ENCODE measurements at places on chromosomes 7 and 10.

GRCh38 chr7:66050990-66051448, 24.6 kb upstream of the ASL start:
- no peak for DNase-seq

- DNase-seq = no peak
These were observed 54.7 kb upstream of the CCAR1 start for GRCh38 chr10:68666280-68666760.

GRCh38 chr10:11713186-11713743, 28.9 kb upstream of the ECHDC3 start:
- no peak for DNase-seq

DNA sequence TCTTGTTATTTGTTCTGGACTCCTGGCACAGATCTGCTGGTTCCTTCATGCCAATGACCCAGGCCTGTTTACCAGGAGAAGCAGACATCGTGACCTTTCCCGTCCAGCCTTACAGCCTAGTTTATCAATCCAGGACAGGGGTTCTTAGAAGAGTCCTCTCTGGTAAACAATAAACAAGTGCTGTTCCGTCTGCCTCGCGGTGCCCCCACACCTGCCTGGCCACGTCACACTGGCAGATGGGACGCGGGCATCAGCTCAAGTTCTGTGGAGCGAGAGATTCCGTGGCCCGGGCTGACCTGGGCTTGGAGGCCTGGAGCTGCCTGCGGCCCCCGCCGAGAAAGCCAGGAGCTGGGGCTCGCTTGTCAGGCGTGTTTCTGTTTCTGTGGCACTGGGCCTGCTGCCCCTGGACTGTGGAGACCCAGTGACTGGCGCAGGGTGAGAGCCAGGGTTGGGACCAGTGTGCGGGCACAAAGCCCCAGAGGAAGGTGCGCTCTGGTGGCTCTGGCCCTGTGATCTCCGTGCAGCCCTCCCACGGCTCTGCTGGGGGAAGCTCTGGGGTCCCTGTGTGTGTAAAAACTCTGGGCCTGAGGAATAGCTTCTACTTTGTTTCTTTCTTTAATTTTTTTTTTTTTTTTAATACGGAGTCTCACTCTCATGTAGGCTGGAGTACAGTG, 28.4 kb upstream of the PFKFB3 start:
- DNase-seq = no peak

GRCh38 chr10:103416436-103417147, 20.2 kb downstream of the PDCD11 start:
- peak; percentile 32 for DNase-seq

DNA sequence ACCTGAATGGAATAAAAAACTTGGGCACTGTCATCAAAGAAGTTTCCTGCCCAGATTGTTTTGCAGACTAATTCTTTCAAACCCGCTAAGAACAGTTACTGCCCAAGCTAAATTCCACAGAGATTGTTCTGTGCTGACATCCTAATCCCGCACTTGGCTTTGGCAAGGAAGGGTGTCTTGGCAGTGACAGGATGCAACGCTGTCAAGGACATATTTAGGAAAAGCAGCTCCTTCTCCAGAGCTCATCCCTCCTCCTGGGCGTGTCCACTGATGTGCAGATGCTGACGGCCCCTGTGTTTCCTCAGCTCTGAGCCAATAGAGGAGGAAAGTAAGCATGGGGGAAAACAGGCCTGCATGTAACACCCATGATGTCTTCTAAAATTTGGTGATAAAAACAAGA, 74.2 kb downstream of the EEPD1 start:
- DNase-seq = no peak

- DNase-seq = no peak
These were observed 189.0 kb downstream of the GALNT17 start for GRCh38 chr7:71320916-71321315.

- DNase-seq = no peak
These were observed 108.1 kb downstream of the GNAT3 start for GRCh38 chr7:80403686-80404241.

DNA sequence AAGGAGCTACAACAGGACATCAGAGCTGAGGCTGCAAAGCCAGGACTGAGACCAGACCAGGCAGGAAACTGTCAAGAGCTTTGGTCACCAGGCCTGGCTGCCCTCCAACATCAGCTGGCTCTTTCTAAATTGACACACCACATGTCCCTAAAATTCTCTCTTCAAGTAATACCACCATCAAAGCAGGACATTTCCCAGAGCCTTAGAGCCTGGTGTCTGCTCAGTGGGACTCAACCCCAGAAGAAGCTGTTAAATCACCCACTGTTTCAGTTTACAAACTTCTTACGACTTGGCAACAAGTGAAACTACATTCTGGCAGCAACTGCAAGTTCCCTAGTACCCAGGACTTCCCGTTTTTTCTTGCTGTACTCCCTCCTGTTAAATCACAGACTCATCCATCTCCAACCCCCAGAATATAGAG, 3.8 kb upstream of the IL6 start:
- no peak for DNase-seq

- DNase-seq = no peak
These were observed 700.3 kb downstream of the NRG3 start for GRCh38 chr10:82575318-82575717.

- no peak for DNase-seq
These were observed 27.4 kb downstream of the POM121L12 start for GRCh38 chr7:53062796-53063195.

- DNase-seq = no peak
These were observed 5.6 kb downstream of the IMPDH1 start for GRCh38 chr7:128404143-128404681.

- DNase-seq = no peak
These were observed 22.8 kb downstream of the PWWP2B start for GRCh38 chr10:132419538-132420468.
